ENCODE measurements at places on chromosomes 12 and 14. TPM values are rescaled to one million over a fixed set of nuclear protein-coding genes. Genes with fewer than 3 reads are reported as not detected.

SIX1 gene
- 18.2 TPM for total RNA-seq

SLC17A8 gene
- total RNA-seq, result not detected

OTOGL gene
- total RNA-seq, result 3.1 TPM

KRT83 gene
- 0.33 TPM for total RNA-seq

C12orf54 gene
- total RNA-seq, result not detected

ARMH4 gene
- 2.6 TPM for total RNA-seq

SERPINA10 gene
- not detected for total RNA-seq

- peak; percentile 78 for DNase-seq
Measured at GRCh38 chr14:91284146-91284790, 39.8 kb upstream of the GPR68 start.

DNA sequence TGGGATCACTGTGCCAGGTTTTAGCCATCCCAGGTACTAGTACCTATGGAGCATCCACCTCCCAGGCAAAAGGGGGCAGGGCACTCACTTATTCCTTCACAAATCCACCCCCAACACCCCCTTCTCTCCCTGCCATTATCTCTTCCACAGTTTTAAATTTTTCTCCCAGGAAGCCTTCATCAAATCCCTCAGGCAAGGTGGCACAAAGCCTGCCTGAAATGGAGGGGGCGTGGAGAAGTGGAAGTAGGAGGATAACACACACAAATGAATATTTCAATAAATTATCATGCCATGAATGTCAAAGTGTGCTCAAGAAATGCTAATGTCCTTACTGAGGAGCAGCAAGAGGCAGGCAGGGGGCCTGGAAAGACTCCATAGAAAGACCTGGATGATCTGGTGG lies 4.7 kb upstream of the CHST11 start:
- no peak for DNase-seq

DNA sequence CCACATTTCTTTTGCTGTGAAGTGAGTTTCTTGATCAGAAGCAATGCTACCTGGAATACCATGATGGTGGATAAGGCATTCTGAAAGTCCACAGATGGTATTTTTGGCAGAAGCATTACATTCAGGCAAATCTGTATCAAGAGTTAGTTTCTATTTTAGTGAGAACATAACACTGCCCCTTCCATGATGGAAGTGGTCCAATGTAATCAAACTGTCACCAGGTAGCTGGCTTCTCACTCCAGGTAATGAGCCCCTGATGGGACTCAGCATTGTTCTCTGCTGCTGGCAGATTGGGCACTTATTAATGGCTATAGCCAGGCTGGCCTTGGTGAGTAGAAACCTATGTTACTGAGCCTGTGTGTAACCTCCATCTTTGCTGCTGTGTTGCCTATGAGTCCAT lies 80.7 kb downstream of the KCNA5 start:
- DNase-seq, result no peak

- no peak for DNase-seq
Measured at GRCh38 chr12:110421159-110421661, 17.7 kb upstream of the ANAPC7 start.

DNA sequence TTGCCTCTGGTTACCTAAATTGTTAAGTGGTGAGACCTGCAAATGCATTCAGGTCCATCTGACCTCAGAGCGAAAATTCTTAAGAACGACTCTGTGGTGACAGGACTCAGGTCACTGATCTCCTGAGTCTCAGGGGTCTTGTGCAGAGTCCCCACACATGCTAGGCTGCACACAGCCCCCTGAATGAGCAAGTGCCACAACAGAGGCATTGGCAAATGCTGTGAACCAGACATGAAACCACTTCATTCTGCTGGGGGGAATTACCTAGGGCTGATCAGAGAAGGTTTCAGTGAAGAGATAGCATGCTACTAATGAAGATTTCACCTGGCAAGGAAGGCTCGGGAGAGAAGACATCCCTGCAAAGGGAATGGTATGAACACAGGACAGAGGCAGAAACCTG lies 281.6 kb downstream of the ITPR2 start:
- no peak for DNase-seq

DNA sequence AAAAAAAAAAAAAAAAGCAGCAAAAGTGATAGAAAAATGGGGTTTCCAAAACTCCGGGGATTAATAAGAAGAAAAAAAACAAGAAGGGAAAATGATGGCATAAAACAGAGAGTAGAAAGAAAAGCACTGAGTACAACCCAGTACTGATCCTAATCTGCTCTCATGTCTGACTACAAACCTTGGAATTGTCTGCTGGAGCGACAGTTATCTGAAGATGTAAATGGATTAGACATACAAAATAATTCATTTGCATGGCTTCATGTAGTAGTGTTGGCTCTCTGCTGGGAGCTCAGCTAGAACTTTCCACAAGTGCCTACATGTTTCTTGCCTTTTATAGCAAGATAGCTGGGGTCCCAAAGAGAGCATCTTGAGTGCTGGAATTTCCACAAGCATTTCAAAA lies 34.2 kb downstream of the ZCRB1 start:
- DNase-seq, result no peak

- DNase-seq, result no peak
Measured at GRCh38 chr14:23259426-23259825, 21.7 kb downstream of the RNF212B start.

DNA sequence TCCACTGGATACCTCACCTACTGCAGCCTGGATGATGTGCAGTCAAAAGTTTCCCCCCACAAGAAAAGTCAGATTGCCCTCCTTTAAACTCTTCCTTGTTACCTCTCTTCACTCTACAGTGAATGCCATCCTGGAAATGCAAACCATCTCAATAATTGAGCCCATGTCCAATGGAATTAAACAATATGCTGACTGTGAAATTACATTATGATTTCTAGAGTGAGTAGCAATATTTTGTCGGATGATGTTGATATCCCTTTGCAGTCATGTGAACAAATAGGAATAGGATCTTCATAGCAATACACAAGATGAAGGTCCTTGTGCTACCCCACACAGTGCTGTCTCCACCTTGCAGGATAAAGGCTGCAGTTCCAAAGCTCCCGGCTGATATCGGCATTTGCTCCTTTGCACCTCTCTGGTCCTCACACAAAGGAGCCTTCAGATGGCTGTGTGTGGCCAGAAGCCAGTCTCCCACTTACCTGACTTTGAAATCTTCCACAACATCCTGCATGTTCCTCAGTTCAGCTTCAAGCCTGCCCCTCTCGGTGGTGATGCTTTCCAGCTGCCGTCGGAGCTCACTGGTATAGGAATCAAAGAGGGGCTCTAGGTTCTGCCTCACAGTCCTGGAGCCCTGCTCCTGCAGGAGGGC lies 1.5 kb downstream of the KRT75 start:
- no peak for DNase-seq

DNA sequence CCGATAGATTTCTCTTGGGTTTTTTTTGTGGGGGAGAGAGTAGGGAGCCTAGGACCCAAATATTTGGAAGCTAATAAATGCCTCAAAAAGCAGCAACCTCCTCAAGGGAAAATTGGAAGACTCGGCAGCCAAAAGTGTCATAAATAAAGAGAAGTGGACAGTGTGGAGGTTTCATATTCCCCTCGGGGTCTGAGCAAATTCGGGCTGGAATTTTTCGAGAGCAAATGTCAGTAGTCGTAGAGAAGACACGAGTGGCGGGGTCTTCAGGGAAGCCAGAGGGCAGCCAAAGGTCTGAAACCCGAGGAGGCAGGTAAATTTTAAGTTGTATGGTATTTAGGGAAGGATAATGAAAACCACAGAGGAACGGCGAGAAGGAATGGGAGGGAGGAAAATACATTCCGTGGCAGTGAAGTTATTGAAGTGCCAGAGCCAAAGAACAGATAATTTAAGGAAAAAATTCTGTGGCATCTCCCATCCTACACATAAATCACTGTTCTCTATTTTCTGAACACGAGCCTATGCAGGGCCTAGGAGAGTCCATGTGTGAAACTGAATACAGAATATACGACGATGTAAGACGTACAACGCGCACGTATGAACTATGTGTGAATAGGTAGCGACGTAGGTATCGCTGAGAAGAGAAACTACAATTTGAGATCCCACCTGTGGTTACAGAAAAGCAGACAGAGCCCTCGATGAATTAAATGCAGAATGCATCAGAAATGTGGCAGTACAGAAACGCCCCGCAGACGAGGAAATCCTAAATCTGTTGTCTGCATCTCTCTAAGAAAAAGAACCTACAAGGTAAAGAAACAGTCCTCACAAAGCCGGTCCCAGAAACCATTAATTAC lies 12.9 kb downstream of the BCL11B start:
- DNase-seq, result no peak

DNA sequence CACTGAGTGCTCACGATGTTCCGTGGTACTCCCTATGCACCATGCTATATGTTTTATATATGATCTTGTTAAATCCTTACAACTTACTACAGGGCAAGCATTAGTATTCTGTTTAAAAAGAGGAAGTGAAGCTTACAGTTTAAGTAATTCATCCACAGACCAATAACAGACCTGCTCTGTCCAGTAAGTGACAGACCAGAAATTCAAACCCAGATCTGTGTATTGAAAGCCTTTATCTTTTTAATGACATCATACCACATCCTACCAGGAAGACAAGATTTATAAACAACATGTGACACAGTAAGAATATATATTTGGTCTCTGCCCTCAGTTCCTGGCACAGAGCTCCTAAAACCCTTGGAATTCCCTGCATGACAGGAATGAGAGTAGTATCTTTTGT lies 206.5 kb downstream of the STXBP6 start:
- no peak for DNase-seq

All from PC-3 (cell line).